ENCODE measurements at places on chromosomes 2 and 18.

DNA sequence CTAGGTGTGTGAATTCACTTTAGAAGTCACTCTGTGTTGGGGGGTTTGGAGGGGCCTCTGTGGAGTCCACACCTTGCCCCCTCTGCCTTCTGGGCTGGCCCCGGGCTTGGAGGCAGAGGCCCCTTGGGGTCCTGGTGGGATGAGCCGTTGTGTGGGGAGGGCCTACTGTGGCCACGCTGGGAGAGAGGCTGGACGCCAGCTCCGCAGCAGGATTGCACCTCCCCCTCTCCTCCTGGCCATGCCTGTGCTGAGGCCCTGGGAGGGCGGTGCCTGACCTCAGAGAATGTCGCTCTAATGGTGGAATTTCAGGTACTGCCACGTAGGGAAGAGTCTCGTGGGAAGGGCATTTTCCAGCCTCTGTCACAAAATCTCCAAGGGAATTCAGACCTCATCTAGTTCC, 237.0 kb downstream of the ATAD2B start:
- no peak for DNase-seq

DNA sequence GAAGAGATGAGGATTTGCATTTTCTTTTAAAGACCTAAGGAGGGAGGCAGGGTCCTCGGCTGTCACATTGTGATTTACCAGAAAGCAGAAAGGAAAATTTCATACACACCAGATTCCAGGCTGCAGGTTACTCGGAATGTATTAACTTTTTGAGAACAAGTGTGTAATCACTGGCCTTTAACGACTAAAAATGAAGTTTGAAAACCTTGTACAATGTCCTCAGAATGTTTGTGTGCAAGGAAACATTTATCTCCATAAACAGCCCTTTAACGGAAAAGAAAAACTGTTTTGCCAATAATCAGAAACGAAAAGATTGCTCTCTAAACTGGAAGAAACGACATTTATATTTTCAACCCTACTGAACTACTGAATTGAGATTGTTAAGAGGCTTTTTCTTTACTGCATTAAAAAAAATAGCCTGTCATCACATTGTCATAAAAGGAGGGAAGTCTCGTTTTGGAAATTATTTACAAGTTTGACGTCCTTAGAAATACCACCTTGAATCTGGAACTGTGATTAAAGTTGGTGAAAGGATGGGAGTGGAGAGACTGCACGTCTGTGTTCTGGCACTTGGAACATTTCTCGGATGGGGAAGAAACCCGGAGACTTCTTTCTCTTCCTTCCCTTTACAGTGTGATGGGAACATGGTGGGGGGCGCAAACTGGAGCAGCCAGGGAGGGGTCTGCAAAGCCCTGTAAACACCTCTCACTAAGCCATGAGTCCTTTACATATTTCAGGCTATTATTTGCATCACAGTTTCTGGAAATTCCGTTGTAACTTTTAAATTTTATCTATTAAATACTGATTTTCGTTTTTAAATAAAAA, 134.1 kb upstream of the SIX3 start:
- DNase-seq, result no peak

DNA sequence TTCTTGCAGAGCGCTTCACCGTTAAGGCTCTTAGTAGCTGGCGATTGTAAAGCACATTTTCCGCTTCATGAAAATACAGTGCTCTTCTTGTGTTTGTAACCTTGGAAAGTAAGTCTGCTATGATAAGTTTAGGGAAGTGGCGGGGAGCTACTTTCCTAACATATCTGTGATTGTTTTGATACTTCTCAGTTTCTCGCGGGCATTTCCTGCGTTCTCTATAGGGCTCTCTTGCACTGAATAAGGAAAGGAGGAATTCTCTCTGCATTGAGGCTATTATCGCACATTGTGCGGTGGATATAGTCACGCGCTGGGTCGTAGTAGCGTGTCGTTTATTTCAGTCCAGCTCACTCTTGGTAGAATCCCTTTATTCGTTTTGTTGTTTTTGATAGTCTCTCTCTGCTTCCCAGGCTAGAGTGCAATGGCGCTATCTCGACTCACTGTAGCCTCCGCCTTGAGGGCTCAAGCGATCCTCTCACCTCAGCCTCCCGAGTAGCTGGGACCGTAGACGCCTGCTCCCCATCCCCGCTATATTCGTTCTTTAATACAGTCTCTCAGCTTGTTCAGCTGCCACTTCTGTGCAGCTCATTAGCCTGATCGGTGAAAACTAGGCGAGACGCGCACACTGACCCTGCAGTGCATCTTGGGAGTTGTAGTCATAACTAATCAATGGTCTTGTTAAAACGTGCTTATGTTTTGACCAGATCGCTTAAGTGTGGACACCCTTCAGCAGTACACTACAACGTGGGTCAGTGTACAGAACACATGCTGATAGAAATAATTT, 1.0 kb upstream of the PPP4R3B start:
- DNase-seq, result peak; percentile 70

- no peak for DNase-seq
Observed at GRCh38 chr2:197031803-197032202, 105.3 kb upstream of the PGAP1 start.

- peak; percentile 37 for DNase-seq
Observed at GRCh38 chr18:27017901-27018500, 152.5 kb upstream of the AQP4 start.

GRCh38 chr2:84908948-84909713, 3.7 kb downstream of the TMSB10 start:
- DNase-seq, result no peak

GRCh38 chr2:216548901-216549331, 50.3 kb downstream of the RPL37A start:
- DNase-seq, result peak; percentile 61

GRCh38 chr2:80141007-80141726, 163.4 kb downstream of the LRRTM1 start:
- no peak for DNase-seq

GRCh38 chr2:47607005-47607679, 175.8 kb upstream of the MSH6 start:
- DNase-seq, result no peak

- peak; percentile 58 for DNase-seq
Observed at GRCh38 chr2:119820275-119820674, 60.6 kb downstream of the PTPN4 start.

DNA sequence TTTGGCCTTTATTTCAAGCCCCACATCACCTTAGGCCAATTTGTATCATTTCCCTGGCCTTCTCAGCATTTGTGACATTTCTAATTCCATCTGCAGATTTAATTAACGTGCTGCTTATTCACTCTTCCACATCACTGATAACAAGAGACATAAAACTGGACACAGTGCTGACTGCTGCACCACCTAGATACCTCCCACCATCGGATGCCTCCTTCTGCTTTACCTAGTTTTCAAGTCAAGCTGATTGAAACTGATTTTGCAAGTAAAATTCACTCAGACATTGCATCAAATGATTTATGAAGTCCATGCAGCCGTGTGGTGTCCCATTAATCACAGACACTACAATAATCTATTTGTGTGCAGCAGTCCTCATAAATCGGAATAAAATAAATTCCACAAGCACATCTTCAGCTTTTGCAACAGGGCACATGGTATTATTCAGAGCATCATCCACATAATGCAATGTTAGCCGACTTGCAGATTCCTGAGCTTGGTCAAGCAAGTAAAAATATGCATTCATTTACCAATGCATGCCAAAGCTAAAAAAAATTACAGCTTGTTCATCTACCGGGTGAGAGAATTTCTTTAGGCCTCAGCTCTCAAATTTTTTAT, 15.9 kb upstream of the CRIM1 start:
- DNase-seq, result peak; percentile 64

- DNase-seq, result no peak
Observed at GRCh38 chr18:8999872-9000271, 102.6 kb upstream of the NDUFV2 start.
